ENCODE measurements at places on chromosomes 12 and 14.

- DNase-seq = no peak
- no peaks in the 10 kb centered on the region for H3K4me1 ChIP-seq
- H3K27me3 ChIP-seq = no peaks in the 10 kb centered on the region
- H3K27ac ChIP-seq = no peak overlapping the region
- H3K36me3 ChIP-seq = peaks cover 59% of the 10 kb centered on the region
These were observed 86.6 kb upstream of the AMIGO2 start for GRCh38 chr12:47166365-47166764.

DNA sequence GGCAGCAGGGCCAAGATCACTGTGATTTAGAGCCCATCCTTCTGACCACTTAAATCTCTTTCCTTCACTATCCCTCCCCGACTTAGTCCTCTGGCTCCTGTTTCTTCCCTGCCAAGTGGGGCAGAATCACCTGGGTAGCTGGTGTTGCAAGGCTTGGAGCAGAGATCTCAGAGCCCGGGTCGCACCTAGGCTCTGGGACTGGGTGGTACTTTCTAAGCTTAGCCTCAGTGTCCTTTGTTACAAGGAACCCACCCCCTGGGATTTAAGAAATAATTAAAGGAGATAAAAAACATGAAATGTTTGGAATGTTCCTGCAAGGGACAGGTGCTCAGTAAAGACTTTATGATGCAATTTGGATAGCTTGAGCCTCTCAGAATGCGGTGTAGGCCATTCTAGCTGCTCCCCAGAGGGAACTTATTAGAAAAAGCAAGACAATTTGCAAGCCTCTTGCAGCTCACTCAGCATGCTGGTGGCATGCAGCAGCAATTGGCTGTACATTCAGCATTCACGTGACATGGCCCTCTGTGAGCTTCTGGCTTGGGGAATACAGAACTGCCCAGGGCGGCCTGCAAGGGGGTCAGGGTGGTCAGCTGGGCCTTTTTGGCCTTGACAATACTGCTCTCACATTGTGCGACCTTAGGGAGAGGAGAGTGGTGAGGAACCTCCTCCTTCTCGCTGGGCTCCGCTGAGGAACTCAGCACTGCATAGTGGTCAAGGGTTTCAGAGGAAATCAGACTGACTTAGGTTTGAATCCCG lies 16.8 kb downstream of the C14orf132 start:
- H3K4me1 ChIP-seq = no peaks in the 10 kb centered on the region
- no peak for DNase-seq
- no peak overlapping the region for H3K4me3 ChIP-seq
- H3K36me3 ChIP-seq = no peaks in the 10 kb centered on the region

DNA sequence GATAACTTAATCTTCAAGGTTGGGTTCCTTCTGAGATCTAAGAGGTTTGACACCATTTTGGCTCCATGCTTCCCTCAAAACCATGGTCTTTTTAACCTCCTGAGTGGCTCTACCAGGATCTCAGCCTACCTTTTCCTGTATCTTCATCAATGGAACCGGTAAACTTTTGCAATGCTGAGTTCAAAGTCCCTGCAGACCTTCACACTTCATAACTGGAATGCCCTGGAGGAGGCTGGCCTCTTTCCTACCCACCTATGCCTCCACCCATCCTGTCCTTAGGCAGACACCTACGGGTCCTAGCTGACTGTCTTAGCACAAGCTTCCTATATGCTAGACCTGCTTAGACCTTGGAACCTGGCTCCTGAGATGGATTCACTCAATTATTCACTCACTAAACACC lies 89.5 kb upstream of the EEA1 start:
- H3K36me3 ChIP-seq = no peaks in the 10 kb centered on the region
- no peak overlapping the region for H3K4me3 ChIP-seq
- H3K4me1 ChIP-seq = peaks cover 3% of the 10 kb centered on the region
- no peak for DNase-seq
- no peaks in the 10 kb centered on the region for H3K27me3 ChIP-seq

DNA sequence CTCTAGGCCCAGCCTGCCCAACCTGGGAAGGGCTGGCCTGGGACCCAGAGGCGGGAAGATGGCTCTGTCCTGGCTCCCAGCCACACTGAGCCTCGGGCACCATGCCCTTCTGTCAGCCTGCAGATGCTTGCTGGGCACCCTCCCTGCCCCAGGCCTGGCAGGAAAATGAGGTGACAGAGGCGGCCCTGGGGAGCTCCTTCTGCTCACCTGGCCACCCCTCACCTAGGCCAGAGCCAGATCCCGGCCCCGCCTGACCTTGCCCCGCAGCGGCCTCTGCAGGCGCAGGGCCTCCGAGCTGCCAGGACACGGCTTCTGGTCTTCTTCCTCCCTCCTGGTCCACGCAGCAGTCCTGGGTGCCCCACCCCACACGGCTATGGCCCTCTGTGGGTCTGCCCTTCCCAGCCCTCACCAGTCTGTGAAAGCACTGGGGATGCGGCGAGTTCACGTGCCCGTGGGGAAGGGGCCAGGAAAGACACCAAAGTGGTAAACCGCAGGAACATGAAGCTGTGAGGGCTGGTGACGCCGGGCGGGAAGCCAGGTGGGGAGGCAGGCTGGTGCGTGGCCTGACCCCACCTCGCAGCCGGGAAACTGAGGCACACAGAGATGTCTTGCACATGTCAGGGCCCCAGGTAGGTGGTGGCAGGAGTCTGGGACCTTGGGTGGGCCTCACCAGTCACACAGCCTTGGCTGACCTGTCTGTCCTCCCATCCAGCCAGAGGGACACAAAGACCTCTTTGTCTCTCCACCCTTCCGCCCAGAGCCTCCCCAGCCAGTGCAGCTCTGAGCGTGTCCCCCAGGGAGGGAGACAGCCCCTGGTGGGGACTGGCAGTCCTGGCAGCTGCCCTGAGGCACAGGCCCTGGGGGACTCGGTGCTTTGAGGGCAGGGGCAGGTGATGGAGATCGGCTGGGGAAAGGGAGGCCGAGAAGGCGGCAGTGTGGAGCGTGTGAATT lies 12.8 kb downstream of the BAG5 start:
- H3K4me1 ChIP-seq = no peaks in the 10 kb centered on the region
- no peak overlapping the region for H3K4me3 ChIP-seq
- no peak for DNase-seq
- no peaks in the 10 kb centered on the region for H3K27me3 ChIP-seq
- peaks cover under 1% of the 10 kb centered on the region for H3K36me3 ChIP-seq

- no peak overlapping the region for H3K27ac ChIP-seq
- peaks cover 9% of the 10 kb centered on the region for H3K4me1 ChIP-seq
- H3K36me3 ChIP-seq = peaks cover 31% of the 10 kb centered on the region
- H3K27me3 ChIP-seq = no peaks in the 10 kb centered on the region
- no peak for DNase-seq
These were observed 21.8 kb upstream of the RTRAF start for GRCh38 chr14:51967521-51967920.

DNA sequence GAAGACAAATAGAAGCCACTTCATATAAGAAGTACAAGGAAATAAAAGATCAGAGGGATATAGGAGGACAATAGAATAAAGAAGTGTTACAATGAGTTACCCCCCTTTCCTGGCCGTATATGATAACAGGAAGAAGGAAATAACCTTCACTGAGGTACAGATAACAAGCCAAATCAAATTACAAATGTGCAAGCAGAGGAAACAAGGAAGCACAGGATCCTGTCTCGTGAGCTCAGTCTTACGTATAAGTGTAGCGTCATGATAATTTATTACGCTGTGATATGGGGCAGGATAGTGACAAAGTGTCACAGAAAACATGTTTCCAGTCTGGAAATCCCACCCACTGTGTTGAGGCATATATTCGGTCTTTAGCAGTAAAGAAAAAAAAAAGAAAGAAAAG lies 26.5 kb downstream of the CRACR2A start:
- no peak for DNase-seq
- H3K27me3 ChIP-seq = no peaks in the 10 kb centered on the region
- no peak overlapping the region for H3K27ac ChIP-seq

DNA sequence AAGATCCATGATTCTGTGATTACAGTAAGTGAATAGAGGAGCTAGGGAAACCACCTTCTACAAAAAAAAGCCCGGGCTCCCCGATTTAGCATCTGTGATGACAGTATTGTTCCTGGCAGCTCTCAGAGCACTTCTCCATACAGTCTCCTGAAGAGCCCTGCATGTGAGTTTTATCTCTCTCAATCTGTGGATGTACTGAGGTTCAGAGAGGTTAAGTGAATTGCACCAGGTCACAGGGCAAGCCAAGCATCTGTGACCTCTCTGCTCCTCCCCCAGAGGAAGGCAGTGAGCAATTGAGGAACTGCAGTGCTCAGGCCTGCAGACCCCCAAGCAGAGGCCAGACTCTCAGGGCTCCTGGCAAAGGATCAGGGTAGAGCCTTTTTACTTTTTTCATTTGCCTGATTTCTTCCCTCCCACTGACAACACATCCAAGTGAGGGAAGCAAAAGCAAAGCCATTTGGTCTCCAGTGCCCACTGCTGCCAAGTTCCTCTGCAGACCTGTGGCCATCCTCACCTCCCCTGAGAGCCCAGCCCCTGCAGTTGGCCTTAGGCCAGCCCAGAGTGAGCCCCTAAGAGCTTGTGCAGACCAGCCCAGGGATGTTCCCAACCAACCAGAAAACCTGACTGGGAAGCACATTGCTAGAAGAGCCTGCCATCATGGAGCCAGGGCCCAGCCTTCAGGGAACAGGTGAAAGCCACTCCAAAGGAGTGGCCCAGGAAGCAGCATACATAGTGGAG lies 47.6 kb upstream of the PNMA1 start:
- no peak for DNase-seq
- H3K36me3 ChIP-seq = peaks cover 12% of the 10 kb centered on the region
- H3K27ac ChIP-seq = peak overlapping the region; percentile 94
- H3K4me1 ChIP-seq = peaks cover 68% of the 10 kb centered on the region

Data from activated T-helper 2 cell treated with anti-CD3 and anti-CD28 coated beads, Interferon-gamma antibody, Interleukin-2, Interleukin-4, amounts not matched to agents 10 μg/mL and 5 μg/mL and 100 μg/mL, durations not matched to agents 14 hours and 24 hours and 36 hours (primary cell).